ENCODE measurements at places on chromosomes 16 and 17. TPM values are rescaled to one million over a fixed set of nuclear protein-coding genes. Genes with fewer than 3 reads are reported as not detected.
A peak's percentile ranks its signal among the peaks of the same experiment; 100 is the strongest.

DNA sequence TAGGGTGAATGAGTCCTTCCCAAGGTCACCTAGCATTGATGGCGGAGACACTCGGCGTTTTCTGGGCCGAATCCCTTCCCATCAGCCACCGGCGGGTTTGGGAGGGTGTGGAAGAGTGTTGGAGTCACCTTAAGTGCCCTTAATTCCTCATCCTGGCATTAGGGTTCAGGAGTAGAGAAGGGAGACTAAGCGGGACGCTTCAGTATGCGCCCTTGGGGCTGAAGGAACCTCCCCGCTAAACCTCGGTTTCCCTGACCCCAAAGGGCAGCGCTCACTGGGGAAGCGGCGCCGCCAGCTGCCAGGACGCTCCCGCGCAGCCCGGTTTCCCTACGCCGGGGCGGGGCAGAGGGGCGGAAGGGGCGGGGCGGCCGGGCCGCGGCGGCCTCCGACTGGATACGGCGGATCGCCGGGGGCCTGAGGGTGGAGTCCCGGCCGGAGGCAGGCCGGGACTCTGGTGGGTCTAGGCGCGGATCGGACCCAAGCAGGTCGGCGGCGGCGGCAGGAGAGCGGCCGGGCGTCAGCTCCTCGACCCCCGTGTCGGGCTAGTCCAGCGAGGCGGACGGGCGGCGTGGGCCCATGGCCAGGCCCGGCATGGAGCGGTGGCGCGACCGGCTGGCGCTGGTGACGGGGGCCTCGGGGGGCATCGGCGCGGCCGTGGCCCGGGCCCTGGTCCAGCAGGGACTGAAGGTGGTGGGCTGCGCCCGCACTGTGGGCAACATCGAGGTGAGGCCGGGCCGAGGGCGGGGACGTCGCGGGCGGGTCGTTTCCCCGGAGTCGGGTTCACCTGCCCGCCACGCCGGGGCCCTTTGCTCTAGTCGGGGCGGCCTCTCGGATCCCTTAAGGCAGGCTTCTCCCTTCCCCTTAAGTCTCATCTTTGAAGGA, at the start of gene DHRS11:
Gene DHRS11 (plus strand): TSS at position 446 of the 882 bp plus-strand sequence. CDS start 131 bp downstream, at position 577.
- no peaks in the 10 kb centered on the region for H3K27me3 ChIP-seq
- H3K4me1 ChIP-seq: peaks cover 5% of the 10 kb centered on the region
- H3K27ac ChIP-seq: no peak within 1 kb of the TSS

The HOXB9 gene
- not detected for total RNA-seq

GRCh38 chr16:65672960-65673359, 551.1 kb upstream of the CDH11 start:
- peaks cover 5% of the 10 kb centered on the region for H3K27me3 ChIP-seq
- H3K27ac ChIP-seq: no peak overlapping the region
- no peaks in the 10 kb centered on the region for H3K36me3 ChIP-seq

- no peaks in the 10 kb centered on the region for H3K36me3 ChIP-seq
- H3K4me3 ChIP-seq: no peak overlapping the region
- H3K27ac ChIP-seq: no peak overlapping the region
- DNase-seq: no peak
- no peaks in the 10 kb centered on the region for H3K27me3 ChIP-seq
These were observed 19.3 kb upstream of the RAI1 start for GRCh38 chr17:17661834-17662385.

The CEP95 gene
- total RNA-seq: 23.3 TPM

GRCh38 chr16:29023279-29024277, 38.7 kb downstream of the LAT start:
- H3K27ac ChIP-seq: no peak overlapping the region
- H3K27me3 ChIP-seq: no peaks in the 10 kb centered on the region
- no peaks in the 10 kb centered on the region for H3K4me1 ChIP-seq
- DNase-seq: no peak
- no peak overlapping the region for H3K4me3 ChIP-seq
- H3K36me3 ChIP-seq: no peaks in the 10 kb centered on the region

DNA sequence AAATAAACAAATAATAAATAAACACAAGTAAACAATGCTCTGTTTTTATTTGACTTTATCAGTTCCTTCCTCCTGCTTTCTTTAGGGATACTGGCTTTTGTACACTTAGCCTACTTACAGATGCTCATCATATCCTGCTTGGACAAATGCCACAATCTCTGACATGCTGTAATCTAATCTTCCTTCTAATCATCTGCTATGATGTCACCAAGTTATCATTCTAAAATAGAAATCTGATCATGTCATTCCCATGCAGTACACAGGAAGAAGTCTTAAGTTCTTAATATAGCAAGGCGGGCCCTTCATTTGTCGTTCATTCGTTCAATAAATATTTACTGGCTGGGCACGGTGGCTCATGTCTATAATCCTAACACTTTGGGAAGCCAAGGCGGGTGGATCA, 9.1 kb upstream of the UBB start:
- no peak overlapping the region for H3K27ac ChIP-seq
- H3K4me3 ChIP-seq: no peak overlapping the region
- no peak for DNase-seq
- no peaks in the 10 kb centered on the region for H3K36me3 ChIP-seq

The PPP1R27 gene
- not detected for total RNA-seq

DNA sequence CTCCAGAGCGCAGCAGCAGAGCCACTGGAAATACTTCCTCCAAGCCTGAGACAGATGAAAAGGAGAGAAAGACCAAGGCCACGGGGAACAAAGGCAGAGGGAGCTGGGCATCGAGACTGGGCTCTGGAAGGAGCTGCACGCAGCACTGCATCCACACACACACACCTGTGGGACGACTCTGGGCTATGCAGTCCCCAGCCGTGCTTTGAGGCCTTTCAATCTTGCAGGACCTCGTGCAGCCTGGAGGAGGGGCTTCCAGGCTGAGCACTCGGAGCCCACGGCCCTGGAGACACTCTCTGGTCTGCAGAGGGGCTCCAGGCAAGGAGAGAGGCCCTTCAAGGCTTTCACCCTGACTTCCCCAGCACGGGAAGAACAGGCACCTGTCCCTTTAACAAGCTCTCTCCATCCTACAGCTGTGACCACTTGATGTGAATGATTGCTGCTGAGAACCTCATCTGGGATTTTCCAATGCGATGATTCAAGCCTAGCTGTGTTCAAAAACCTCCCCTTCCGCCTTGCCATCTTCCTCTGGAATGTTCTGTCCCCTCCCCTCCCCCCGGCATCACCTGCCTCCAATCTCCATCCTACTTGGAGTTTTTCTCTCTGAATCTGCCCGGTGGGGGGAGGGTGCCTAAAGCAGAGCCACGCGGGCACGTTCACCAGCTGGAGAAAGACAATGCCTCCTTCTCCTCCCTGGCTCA, 37.5 kb downstream of the RBFOX3 start:
- H3K27me3 ChIP-seq: no peaks in the 10 kb centered on the region
- DNase-seq: no peak
- no peaks in the 10 kb centered on the region for H3K36me3 ChIP-seq
- H3K27ac ChIP-seq: no peak overlapping the region

GRCh38 chr17:46736100-46736499, 82.4 kb downstream of the WNT3 start:
- no peak overlapping the region for H3K4me3 ChIP-seq
- no peak overlapping the region for H3K27ac ChIP-seq
- no peak for DNase-seq
- H3K4me1 ChIP-seq: no peaks in the 10 kb centered on the region

DNA sequence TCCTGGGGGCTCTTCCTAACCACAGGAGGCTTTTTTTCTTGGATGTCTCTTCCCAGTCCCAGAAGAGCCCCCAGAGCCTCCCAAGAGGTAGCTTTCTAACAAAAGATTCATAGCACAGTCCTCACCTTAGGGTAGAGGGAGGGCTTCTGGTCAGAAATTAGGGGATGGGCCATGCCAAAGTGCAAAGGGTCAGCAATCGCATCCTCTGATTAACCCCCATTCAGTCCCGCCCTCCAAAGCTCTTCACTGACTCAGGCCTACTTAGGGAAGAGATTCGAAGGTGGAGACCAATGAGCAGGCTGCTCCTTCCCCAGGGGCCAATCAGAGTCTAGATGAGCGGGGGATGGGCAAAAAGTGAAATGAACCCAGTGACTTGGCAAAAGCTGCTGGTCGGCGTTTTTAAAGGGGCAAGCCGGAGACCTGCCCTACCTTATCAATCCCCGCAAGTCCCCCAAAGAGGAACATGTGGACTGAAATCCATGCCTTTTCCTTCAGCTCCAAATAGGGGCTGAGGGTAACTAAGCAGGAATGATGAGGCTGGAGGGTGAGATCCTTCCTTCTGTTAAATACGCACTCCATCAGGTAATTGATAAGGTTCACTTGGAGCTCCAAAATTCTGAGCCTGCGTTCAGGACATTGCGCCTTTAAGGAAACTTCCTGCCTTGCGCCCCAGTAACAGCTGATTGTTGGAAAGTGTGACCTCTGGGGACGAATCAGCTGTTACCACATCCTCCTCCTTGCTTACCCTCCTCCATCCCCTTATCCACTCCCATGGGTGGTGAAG, 6.9 kb upstream of the TLCD2 start:
- H3K27me3 ChIP-seq: no peaks in the 10 kb centered on the region
- H3K27ac ChIP-seq: peak overlapping the region; percentile 92
- H3K36me3 ChIP-seq: peaks cover 12% of the 10 kb centered on the region
- peaks cover 44% of the 10 kb centered on the region for H3K4me1 ChIP-seq
- peak; percentile 92 for DNase-seq
- peak overlapping the region; percentile 70 for H3K4me3 ChIP-seq

DNA sequence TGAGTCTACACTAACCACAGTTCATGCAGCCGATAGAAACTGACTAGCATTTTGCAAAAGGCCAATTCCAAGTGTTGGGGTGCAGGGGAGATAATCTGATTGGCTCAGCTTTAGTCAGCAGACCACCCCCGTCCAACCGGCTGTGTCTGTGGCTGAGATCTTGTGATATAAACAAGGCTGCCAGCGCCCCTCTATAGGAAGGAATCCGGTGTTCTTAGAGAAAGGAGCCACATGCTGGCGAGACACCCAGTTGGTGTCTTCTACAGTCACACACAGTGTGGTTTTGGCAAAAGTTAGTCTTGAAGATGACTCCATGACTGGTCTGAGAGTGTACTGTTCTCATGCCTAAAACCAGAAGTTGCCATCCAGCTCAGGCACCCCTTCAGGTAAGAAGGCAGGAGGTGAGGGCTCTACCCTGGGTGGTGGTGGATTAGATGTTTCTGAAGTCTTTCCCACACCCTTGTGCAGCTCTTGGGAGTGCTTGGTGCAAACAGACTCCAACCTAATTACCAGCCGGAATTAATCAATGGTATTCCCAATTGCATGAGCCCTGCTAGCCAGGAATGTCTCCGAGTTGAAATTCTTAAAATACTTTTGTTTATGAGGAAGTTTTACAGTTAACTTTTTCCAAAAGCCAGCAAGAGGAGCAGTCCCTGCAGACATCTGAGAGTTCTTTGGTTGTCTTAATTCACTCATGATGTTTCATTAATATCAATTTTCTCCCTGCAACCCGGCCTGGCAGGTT, 172.3 kb upstream of the IRX6 start:
- no peak for DNase-seq
- no peaks in the 10 kb centered on the region for H3K4me1 ChIP-seq

The PRSS36 gene
- total RNA-seq: 0.09 TPM

- no peak overlapping the region for H3K4me3 ChIP-seq
- H3K4me1 ChIP-seq: peaks cover 19% of the 10 kb centered on the region
- no peaks in the 10 kb centered on the region for H3K36me3 ChIP-seq
- no peak overlapping the region for H3K27ac ChIP-seq
- DNase-seq: no peak
- no peaks in the 10 kb centered on the region for H3K27me3 ChIP-seq
These were observed 5.1 kb upstream of the ADCY7 start for GRCh38 chr16:50261160-50261706.

Data from liver (tissue), 10 donors.